ENCODE measurements at places on chromosomes 7 and 10.

DNA sequence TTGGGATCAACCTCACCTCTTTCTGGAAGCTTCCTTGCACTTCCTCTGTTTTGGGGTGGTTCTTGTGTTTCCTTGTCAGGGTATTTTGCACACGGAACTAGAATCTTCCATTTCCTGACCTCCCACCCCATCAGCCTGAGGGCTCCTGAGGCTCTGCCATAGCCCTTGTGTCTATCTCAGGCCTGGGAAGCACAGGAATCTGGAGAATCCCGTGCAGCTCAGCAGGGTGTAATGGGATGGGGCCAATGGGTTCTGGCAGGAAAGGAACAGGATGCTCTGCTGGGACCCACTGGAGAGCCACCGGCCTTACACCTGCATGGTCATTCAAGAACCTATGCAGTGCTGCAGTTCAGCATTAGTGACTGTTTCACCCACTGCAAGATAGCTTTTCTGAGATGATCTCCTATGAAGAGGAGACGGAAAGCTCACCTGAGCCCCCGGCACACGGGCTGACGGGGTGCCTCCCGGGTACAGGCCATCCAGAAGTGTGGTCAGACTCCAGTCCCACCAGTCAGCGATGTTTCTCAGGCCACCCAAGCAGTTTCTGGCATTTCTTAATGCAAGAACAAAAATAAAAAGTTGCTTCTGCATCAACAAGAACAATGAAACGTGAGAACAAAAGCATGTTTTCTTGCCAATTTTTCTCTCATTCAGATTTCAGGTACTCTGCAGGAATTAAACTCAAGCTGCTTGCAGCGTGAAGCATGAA, 133.2 kb downstream of the PKD1L1 start:
- DNase-seq, result no peak

- DNase-seq, result no peak
Measured at GRCh38 chr7:27117887-27118491, 12.6 kb downstream of the HOXA4 start.

GRCh38 chr10:45495438-45496152, 121.6 kb downstream of the ALOX5 start:
- peak; percentile 70 for DNase-seq

GRCh38 chr7:35474100-35474499, 220.2 kb upstream of the TBX20 start:
- no peak for DNase-seq

GRCh38 chr7:128351296-128352152, 7.8 kb upstream of the RBM28 start:
- DNase-seq, result no peak

All from erythroblast (primary cell).